ENCODE measurements at places on chromosomes 2 and 18.

GRCh38 chr2:71451705-71452104, 1.7 kb upstream of the DYSF start:
- no peak for DNase-seq

DNA sequence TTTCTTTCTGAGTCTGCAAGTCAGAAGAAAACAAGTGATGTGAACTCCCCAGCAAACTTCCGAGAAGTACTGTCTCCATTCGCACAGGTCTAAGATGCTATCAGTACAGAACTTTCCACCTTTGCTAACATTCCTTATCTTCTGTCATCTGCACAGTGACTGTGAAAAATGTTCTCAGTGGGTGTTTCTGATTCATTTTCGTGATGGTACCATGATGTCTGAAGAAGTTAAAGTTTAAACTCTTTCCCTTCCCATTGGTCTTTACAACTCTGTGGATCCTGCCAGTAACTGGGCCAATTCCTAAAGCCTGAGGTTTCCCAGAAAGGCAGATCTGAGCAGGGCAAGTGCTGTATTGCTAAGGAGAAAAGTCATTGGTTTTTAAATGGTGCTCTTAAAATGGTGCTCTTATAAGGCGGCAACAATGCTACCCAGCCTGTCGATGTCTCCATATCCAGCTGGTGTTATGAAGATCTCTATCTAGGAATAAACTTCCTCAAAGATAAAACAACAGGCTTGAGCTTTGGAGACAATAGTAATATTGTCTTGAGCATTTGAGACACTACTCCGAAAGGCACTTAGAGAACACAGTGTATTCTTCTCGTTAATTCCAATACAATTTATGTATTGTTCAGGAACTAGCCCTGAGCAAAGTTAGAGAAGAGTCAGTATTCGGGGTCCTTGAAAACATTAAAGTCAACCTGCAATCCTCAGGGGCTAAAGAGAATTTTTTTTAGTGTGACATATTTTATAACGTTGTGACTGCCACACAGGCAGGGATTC, 232.3 kb downstream of the OSR1 start:
- no peak for DNase-seq

DNA sequence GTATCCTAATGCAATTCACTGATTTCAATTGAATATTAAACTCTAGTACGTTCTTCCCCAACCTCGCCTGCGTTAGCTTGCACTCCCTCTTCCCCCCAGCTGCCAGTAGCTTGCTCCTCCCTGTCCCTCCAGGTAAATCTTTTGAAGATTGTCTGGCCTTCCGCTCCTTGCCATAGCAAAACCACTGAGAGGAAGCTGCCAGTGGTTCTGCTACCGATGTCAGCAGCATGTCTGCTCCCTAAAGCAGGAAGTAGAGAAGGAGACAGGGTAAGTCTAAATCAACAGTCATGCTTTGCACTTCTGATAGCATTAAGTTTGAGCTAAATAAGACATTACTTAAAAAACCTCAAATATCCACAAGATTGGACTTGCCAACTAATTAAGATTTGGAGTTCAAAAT, 89.1 kb downstream of the SCN2A start:
- DNase-seq = no peak

GRCh38 chr2:218081063-218081462, 12.0 kb downstream of the RUFY4 start:
- DNase-seq = no peak

GRCh38 chr2:176753752-176754474, 458.7 kb upstream of the HNRNPA3 start:
- no peak for DNase-seq

All from NCI-H1092 (cell line).